ENCODE measurements at places on chromosomes 11 and 22.

DNA sequence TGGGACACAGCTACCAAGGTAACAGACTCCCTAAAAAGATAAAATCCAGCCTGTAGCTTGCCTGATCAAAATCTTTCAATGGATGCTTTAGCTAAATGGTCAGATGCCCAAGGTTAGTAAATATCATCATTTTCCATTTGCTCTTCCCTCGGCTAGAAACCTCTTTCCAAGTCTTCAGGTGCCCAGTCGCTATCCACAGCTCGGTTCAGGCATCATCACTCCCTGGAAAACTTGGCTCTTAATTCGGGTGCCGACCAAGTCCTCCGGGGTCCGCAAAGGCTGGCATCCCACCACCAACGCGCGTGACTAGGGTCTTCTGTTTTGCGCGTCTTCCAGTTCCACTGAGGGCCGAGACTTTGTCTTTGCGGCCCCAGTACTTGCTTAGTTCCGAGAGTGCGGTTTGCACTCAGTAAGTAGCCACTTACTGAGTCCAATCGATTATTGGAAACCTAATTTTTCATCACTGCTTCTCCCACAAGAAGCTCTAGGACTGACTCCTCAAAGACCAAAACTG is 44.3 kb downstream of the OR4D9 start:
- no peak for DNase-seq

- DNase-seq: no peak
These were observed 109.6 kb upstream of the POU2AF2 start for GRCh38 chr11:111135778-111136570.

DNA sequence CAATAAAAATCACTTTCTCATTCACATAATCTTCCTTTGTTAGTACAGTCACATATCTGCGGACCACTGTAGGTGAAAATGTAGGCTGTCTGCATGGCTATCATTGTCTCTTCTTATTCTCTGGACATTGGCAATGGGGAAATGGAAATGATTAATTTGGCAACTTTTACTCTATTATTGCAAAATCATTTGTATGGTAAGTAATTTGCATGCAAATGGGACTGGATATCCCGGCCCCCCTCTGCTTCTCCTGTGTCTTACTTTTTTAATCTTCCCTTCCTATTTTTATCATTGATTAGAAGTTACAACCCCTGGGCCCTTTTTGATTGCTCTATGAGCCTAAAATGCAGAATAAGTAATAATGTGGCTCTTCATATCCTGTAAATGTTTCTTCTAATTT is 6.0 kb downstream of the GRK3 start:
- DNase-seq: no peak

DNA sequence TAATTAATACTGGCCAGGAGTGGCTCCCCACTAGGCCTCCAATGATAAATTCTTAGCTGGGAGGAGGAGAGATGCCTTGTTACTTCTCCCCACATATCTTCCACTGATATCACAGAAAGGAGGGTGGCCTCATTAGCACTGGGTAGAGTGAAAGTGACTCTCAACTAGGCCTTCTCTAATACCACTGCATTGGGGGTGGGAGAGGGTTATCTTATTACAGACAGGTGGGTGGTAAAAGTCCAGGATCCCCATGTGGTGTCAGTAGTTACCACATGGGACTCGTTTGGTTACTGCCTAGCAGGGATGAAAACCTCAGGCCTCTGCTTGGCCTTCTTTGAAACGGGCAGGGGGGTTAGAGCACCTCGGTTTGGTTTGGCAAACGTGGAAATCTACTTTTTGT is 167.3 kb downstream of the UVRAG start:
- DNase-seq: no peak

GRCh38 chr11:107408762-107409211 is 48.8 kb downstream of the CWF19L2 start:
- no peak for DNase-seq
